ENCODE measurements at places on chromosomes 3 and 15.

DNA sequence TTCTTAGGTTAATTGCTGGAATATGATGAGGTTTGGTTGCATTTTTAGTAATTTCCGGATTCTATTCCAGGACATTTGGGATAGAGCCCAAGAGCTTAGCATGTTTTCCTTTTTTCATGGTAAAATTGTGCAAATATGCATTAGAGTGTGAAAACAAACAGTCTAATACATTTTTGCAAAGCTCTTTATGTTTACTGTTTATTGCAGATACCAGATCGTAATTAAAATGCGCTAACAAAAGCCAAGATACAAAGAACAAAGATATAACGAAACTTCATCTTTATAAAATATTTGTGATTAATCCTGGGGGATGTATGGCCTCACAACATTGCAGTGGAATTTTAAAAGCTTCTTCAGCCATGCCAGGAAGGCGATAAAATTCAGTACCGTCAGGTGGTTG is 94.5 kb upstream of the TBC1D5 start:
- no peak for DNase-seq

GRCh38 chr3:14330508-14330907 is 71.9 kb upstream of the SLC6A6 start:
- no peak for DNase-seq

GRCh38 chr15:40510201-40510600 is 39.4 kb downstream of the CHST14 start:
- no peak for DNase-seq

DNA sequence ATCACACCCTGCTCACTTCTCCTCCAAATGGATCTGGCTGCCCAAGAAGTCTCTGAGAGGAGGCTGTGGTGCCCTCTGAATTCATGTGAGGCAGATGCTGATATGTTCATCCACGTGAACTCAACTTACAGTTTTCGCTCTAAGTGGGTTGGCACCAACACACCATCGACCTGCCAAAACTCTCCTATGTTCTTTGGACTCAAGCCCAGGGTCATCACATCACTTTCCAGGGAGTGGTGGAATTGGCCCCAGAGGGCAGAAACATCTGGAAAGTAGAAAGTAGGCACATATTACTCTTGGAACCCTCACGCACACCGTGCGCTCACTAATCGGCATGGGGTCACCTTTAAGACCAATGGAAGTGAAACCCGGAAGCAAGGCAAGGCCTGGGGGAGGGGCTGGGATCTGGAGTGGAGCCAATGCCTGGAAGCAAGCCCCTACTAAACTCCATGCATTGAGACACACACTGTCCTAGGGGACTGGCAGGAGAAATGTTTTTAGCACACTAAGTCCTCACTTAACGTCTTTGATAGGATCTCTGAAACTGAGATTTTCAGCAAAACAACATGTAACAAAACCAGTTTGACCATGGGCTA is 41.4 kb downstream of the SSUH2 start:
- DNase-seq, result no peak

DNA sequence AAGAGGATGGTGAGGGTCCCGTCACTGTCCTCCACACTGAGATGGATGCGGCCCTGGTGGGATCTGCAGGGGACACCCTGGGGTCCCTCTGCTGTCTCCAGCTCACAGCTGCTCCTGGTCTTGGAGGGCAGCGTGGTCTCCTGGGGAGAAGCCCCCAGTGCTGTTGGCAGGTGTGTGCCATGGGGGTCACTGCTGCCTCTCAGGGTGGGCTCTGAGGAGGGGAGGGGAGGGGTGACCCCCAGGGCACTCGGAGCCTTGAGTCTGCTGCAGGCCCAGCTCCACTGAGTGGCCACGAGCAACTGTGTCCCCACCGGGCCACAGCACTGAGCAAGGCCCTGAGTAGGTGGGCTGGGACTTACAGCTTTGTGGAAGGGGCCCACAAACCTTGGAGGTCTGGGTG is 34.7 kb downstream of the KLHL25 start:
- no peak for DNase-seq

DNA sequence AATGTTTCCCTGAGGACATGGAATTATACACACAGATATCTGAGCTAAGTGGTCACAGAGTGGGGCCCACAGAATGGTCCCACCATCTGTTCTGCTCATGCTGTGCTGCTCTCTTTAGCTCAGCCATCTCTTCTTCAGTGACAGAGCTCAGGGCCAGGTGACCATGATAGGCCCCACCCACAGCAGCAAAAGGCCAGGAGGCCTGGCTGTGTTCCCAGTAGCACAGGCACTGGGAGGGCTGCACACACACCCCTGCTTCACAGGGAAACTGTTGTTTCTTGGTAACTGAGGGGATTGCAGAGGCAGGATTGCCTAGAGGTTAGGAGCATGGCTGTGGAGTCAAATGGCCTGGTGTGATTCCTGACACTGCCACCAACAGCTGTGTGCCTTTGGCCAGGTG is 4.8 kb upstream of the FBXW12 start:
- DNase-seq, result no peak

- no peak for DNase-seq
These were observed 28.2 kb upstream of the PIAS1 start for GRCh38 chr15:68025835-68026424.

- DNase-seq, result no peak
These were observed 51.5 kb upstream of the SLCO3A1 start for GRCh38 chr15:91801836-91802534.

GRCh38 chr15:41798607-41799487 is 24.6 kb downstream of the MAPKBP1 start:
- DNase-seq, result no peak

GRCh38 chr3:133832802-133833144 is 27.2 kb downstream of the SRPRB start:
- no peak for DNase-seq

- DNase-seq, result no peak
These were observed 185.4 kb downstream of the NTRK3 start for GRCh38 chr15:88071141-88071540.

DNA sequence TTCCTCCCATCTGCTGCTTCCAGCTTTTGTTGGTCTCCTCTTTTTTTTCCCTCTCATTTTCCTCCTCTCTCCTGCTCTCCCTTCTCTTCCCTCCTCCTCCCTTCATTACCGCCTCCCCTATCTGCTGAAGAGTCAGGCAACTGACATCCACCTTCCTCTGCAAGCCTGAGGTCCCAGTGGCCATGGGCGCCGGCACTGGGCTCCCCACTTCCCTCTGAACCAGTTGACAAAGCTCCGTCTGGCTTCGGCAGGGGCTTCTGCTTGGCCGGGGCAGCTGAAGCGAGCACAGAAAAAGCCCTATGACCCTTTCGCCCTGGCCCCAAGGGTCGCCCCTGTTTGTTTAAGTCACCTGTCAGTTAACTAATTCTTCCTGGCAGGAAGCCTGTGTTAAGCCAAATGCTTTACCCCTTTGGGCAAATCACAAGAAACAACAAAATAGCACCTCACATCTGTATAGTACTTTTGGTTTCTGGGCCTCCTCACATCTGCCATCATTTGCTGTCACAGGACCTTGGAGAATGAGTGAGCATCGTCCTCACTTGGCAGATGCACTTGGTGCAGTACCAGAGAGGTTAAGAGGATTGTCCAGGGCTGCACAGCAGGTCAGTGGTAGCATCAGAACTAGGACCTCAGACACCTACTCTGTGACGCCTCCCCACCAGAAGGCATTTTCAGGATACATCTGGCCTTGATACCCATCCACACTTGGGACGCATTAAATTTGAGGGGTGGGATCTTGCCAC is 27.7 kb downstream of the ITGA11 start:
- DNase-seq, result peak; percentile 37

DNA sequence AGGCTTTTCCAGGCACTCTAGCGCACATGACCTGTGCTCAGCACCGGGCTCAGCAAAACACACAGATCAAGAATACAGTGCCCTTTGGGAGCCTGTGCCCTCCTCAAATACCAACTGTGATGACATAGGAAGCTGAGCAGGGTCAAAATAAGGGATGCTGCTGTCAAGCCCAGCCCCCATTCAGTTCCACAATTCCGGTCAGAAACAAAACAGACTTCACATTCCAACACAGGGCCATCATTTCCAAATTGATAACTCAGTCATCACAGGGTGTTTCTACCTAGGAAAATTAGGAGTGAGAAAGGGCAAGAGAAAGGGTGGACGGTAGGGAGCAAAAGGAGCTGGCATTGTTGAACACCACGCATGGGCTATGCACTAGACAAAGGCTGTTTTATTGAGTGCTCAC is 158.4 kb upstream of the CCDC54 start:
- no peak for DNase-seq

- no peak for DNase-seq
These were observed 338.5 kb upstream of the PPP2R3A start for GRCh38 chr3:135627057-135627456.

DNA sequence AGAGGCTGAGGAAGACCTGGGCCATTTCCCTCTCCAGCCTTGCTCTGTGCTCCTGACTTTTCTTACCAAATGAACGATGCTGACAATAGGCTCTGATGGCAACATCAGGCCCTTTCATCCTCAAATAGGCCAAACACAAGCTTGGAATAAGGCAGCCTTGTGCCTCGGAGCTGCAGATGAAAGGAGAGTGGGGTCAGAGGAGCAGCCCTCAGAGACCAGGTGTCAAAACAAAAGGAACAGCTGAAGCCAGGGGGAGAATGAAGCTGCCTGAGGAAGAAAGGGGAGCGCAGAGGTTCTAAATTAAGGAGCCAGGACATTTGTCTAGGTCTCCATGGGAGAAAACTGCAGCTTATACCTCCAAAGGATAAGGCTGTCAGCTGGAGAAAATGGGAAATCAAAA is 5.1 kb downstream of the BFSP2 start:
- no peak for DNase-seq

- no peak for DNase-seq
These were observed 378.7 kb downstream of the MCTP2 start for GRCh38 chr15:94610069-94610468.

DNA sequence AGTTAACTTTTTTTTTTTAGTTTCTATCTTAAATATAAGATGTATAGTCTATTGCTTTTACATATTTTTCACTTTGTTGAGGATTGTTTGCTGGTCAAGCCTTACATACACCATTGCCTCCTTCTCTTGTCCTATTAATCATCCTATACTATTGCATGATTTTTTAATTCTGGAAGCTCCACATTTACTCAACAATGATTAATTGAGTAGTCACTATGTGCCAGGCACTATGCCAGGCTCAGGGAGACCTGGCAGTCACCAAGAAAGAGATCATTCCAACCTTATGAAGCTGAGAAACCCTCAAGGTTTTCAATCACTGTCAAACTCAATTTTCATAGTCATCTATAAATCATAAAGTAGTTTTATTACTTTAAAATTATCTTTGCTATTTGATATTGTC is 626.2 kb downstream of the IGSF11 start:
- DNase-seq, result no peak
